HuH-7.5 (cell line): ENCODE measurements at places on chromosomes 12 and 14.

DNA sequence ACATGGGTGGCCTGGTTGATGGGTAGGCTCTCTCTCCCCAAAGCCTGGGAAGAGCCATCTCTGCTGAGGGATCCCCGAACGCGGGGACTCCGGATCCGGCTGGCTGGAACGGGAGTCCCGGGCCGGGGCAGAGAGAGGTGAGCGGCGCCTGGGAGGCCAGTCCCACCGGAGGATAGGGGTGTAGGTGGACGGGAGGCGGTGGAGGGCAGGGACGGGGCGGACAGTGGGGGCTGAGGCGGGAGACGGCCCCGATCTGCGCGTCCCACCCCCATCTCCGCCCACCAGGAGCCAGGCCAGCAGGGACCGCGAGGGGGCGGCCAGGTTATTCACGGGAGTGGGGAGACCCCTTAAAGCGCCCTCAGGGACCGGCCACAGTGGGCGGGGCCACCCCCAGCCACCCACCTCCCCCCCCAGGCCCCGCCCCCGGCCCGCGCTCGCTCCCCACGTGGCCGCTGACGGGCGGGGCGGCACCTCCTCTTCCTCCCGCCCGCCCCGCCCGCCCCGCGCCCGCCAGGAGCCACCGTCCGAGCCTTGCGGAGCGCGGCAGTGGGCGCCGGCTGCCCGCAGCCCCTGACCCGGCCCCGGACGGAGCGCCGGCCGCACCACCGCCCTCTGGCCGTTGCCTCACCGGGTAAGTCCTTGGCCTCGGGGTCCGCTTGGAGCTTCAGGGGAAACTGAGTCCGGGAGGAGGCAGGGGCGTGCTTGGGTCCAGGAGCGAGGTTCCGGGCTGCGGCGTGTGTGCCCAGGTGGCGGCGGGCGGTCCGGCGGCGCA lies at the start of gene INF2:
Gene INF2 (plus strand): TSS at position 510 of the 772 bp plus-strand sequence. CDS start 11,748 bp downstream, outside the sequence.
- peak; percentile 87 for DNase-seq

GRCh38 chr12:45498645-45499044 lies 230.9 kb upstream of the ARID2 start:
- DNase-seq = no peak

- no peak for DNase-seq
Observed at GRCh38 chr12:117778656-117779055, 190.1 kb downstream of the KSR2 start.

DNA sequence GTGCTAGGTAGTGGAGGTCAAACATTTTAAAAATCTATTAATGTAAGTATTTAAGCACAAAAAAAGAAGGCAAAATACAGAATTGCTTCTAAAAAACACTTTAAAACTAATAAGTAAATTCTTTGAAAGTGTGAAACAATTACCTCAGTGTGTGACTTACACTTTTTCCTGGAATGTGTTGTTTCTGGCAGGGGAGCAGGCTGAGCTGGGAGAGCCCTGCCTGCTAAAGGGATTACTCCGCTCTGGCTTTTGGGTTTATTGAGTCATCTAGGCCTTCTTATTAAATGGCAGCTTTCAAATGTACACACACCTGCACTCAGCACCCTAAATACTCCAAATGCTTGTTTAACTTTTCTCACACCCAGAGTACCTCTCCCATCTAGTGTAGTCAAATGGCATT lies 279.8 kb downstream of the AKAP6 start:
- no peak for DNase-seq

DNA sequence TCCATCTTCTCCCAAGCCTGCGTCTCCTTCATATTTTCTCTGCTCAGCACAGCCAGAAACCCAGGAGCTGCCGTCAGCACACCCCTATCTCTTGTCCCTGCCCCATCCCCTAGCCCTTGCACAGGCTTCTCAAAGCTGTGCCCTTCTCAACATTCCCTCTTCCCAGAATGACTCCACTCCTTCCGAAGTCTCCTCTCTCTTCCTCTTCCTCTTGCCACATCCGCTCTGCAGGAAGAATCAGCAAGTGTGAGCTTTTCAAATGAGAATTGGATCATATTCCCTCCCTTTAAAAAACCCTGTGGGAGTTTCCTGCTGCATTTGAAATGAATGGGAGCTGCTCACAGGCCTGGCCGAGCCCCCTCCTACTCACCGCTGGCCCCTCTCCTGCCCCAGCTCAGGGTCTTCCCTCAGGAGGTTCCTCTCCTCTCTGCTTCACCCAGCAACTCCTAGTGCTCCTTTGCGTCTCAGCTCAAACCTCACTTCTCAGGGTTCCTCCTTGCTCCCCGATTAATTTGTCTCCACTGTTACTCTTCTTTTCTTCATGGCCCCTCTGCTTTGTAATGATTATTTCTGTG lies 528.5 kb upstream of the CCDC196 start:
- no peak for DNase-seq

DNA sequence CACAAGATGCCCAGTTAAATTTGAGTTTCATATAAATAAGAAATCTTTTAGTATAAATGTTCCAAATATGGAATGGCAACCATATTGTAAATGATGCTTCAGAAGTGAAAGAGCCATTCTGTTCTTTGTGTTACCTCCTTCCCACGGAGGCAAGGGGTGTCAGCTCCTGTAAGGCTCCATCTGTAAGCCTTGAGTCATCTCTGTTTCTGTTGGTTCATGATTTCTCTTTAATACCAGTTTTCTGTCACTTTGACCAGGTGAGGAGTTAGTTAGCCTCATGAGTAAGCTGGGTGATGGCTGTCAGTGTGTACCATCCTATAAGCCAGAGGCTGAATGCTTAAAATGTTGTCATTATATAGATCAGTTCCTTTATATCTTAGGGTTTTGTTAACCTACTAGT lies 61.9 kb downstream of the TMEM30B start:
- no peak for DNase-seq

- DNase-seq = peak; percentile 90
Observed at GRCh38 chr12:114668151-114668885, 15.7 kb downstream of the TBX3 start.

DNA sequence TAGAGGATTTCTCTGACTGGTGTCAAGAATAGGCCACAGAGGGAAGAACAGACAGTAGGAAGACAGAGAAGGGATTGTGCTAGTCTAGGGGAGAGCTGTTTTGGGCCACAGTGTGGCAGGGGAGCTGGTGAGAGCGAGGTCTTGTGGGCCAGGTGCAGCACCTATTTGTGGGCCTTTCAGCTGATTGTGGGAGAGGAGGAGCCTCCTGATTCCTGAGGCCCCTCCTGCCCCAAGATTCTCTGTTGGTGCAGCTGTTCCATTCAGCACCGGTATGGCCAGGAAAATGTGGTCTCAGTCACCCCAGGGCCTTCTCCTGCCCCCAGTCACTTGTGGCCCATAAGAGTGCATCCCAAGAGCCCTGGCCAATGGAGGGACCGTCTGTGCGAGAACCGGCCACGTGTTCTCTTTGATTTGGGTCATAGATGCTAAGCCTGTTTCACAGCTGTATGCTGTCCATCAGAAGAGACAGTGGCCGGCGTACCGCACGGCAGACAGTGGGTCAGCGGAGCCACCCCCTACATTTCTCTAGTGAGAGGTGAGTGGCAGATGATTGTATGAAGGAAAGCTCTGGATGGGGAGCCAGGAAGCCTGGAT lies 27.7 kb downstream of the TPCN1 start:
- no peak for DNase-seq

DNA sequence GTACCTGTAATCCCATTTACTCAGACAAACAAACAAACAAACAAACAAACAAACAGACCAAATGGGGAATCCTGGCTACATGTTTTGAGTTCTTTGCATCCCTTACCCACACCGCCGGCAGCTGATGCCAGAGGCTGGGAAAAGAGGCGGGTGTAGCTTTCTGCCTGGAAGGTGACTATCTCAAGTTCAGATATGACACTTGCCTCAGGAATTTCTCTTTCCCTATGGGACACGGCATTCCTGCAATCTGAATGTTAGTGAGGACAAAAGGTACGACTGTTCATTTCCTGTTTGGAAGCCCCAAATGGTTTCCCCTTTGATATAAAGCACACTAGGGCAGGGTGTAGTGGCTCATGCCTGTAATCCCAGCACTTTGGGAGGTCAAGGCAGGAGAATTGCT lies 2.9 kb downstream of the MYL2 start:
- no peak for DNase-seq

DNA sequence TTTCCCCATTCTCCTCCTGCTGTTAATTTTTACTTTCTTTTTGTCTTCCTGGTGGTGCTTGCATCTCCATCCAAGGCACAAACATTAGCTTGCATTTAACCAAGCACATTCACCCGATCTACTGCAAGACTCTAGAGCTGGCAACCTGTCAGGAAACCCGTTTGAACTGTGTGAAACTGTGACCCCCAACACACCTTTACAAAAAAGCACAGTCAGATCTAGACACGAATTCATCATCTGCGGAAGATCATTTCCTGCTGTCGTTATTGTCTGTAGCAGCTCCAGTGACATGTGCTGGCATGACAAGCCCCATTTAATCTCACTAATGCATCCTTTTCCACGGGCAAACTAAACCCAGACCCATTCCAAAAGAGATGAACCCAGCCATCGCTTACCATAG lies 340.5 kb downstream of the VRK1 start:
- no peak for DNase-seq

GRCh38 chr12:131525795-131526508 lies 184.9 kb upstream of the SFSWAP start:
- no peak for DNase-seq

DNA sequence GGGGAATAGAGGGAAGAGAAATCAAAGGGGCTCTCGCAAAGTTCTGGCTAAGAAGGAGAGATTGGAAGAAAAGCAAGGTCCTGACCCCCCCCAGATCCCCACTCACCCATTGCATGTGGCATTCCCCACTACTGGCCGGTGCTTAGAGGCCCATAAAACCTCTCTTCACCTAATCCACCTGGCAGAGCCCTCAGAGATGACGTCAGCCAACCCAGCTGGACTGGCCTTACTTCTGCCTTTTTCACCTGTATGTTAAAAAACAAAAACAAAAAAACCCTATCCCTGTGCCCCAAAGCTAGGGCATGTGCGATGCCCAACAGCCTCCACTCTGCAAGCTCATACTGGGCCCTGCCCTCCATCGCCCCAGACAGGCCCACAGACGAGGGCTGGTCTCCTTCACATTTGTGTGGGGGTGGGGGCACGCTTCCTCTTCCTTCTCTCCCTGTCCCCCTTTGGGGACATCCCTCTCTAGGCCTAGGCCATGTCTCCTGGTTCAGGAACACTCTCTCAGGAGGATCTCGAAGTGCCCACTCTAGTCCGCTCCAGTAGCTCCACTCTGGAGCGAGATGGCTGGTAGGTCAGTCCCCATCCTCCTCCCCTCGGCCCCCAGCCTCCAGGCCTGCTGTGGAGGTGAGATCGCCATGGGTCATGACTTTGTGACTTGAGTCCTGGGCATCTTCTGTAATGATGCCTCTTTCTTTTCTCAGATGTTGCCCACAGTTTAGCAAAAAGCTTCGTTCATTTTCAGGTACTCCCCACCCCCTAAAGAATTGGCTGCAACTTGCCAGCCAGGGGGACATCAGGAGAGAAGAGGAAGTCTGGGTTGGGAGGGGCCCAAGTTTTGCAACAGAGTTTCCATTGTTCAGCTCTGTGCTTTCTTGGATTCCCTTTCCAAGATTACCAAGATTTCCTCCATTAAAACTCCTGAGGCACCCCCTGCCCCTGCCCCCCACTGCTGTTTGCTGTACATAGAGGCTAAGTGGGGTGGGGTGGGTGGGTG lies 37.0 kb downstream of the FIGNL2 start:
- DNase-seq = no peak

GRCh38 chr12:102504871-102505270 lies 24.5 kb upstream of the IGF1 start:
- no peak for DNase-seq

GRCh38 chr14:104157016-104157928 lies 18.9 kb downstream of the KIF26A start:
- DNase-seq = no peak

GRCh38 chr14:55847766-55848165 lies 267.8 kb downstream of the KTN1 start:
- no peak for DNase-seq

DNA sequence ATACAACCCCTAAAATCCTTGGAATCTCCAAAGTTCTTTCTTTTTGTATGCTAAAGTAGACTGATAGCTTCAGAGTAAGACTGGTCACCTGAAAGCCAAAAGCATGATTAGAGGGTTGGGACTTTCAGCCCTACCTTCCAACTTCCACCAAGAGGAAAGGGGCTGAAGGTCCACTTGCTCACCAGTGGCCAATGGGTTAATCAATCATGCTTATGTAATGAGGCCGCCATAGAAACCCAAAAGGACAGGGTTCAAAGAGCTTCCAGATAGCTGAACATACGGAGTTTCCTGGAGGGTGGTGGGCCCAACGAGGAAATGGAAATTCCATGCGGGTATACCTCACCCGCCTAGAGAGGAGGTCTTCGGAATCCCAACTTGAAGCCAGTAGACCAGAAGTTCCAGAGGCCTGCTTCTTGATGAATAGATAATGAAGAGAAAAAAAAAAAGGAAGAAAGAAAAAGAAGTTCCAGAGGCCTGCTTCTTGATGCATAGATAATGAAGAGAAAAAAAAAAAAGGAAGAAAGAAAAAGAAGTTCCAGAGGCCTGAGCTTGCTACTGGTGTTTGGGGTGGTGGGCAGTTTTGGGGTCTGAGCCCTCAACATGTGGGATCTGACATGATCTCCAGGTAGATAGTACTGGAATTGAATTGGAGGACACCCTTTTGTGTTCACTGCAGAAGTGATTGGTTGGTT lies 11.2 kb upstream of the BTG1 start:
- no peak for DNase-seq

DNA sequence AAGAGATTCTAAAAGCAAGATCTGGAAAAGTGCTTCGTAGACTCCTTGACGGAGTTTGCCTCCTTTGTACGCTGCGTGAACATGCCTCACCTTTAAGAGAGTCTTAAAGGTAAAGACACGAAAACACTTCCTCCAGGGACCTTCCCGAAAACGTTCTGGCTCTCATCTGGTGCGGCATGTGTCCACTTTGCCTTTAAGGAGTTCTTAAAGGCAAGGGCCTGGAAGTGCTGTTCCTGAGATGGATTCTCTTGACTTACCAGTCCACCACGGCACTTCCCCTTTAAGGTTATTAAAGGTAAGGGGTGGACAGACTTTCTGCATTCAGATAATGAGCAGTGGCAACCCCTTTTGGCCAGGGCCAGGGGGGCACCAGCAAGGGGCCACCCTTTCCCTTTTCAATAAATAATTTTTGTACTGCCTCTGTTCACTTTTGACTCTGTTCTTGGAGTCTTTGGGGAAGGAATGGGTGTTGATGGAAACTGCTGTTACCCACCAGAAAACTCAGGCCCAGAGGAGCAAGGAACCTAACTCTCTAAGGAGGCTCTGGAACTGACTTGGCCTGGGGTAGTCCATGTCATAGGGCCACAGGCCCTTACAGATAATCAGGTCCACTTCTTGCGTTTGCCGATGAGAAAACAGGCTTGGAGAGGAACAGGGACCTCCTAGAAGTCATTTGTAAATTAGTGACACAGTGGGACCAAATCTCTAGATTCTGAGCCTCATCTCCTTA lies 4.4 kb downstream of the REM2 start:
- no peak for DNase-seq

GRCh38 chr12:58584880-58585279 lies 335.4 kb downstream of the LRIG3 start:
- DNase-seq = no peak
